ENCODE measurements at places on chromosomes 12 and 14.

DNA sequence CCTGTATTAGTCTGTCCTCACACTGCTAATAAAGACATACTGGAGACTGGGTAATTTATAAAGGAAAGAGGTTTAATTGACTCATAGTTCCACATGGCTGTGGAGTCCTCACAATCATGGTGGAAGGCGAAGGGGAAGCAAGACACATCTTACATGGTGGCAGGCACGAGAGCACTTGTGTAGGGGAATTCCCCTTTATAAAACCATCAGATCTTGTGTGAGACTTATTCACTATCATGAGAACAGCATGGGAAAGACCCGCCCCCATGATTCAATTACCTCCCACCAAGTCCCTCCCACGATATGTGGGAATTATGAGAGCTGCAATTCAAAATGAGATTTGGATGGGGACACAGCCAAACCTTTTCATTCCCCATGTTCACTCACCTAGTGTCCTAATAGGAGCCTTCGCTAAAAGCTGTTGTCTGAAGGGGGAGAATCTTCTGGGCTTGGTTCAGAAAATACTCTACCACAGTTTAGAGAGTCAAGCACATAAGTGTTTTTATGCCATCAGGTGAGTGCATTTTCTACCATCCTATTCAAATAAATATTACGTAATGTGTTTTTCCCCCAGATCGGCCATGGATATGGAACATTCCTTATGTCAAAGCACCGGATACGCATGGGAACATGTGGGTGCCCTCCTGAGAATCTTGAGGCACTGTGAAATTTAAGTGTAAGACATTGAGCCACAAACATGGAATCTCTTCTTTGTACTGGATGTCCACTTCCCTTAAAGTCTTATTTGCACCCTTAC, 19.1 kb upstream of the KCNK13 start:
- DNase-seq: no peak

DNA sequence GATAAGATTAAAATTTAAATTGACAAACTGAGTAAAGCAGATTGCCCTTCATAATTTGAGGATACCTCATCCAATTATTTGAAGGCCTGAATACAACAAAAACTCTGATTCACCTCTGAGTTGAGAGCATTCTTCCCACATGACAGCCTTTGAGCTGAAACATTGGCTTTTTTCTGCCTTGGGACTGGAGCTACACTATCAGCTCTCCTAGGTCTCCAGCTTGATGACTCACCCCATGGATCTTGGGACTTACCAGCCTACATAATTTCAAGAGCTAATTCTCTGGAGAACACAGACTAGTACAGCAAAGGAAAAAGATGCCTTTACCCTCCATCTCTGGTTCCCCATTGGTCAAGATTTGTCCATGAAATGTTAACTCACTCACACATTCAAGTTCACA, 555.1 kb downstream of the FOXG1 start:
- no peak for DNase-seq

DNA sequence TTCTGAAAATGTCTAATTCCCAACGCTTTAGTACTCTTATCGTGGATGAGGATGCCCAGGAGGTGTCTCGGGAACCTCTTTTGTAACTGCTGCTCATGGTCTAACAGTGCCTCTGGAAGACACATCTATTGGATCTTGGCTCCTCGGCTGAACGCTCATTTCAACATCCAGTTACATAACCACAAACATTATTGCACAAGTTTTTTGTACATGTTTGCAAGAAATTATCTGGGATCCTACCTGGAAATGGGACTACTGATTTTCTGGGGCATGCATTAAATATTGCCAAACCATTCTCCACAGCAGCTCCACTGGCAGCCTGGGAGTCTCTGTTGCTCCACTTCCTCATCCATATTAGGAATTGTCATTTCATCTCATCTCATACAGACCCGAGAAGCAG, 117.5 kb upstream of the EVL start:
- no peak for DNase-seq

GRCh38 chr12:132456944-132457495, 32.9 kb upstream of the FBRSL1 start:
- DNase-seq: no peak

GRCh38 chr14:20247646-20248246, 8.7 kb downstream of the OR11H4 start:
- DNase-seq: no peak

DNA sequence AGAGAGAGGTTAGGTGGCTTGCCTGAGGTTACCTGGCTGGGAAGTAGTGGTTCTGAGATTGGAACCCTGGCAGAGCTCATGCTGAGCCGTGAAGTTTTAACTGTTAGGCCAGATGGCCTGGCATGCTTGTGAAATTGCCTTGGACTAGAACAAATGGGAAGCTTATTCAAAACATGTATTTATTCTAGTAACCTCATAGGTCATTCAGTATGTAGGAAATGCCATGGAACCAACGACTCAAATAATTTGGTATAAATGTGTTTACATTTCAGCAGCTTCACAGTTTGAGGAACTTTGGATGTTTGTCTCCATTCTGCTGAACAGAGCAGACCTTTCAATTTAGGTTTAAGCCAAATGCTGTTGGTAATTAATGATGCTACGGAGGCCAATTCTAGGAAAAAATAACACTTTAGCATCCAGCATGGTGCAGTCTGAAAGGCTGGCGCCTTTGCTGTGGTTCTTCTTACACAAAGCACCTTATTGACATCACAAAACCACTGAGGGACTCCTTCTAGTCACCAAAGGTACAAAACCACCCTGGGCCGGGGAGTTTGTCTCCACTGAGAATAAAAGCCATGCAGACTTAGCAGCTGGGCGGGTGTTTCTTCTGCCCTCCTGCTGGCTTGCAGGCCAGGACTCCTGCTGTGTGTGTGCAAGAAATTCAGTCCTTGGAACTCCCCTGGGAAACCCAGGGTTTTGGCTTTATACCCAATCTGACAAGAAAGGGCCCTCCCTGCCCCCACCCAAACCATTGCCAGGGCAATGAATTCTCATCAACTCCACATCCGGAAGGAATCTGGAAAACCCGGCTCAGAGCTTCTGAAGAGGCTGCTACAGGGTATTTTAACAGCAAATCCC, 64.2 kb downstream of the ELK3 start:
- no peak for DNase-seq

- DNase-seq: peak; percentile 46
These were observed 53.6 kb downstream of the EIF2S3B start for GRCh38 chr12:10559244-10559643.

DNA sequence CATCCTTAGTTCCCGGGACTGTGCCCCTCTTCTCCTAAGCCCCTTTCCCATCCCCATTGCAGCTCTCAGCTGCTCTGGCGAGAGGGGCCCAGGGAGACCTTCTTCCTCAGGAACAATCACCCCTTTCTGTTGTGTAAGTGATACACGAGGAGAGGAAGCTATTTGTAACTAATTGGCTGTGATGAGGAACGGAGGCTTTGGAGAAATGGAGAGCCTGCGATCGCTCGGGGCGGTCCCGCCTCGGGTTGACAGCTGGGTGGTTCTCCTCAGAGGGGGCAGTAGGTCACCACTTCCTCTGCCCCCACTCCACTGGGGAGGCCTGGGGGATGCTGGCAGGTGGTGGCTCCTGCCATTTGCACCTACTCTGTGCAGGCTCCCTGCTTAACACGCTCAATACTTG, 6.6 kb upstream of the PGF start:
- DNase-seq: no peak

GRCh38 chr12:106081606-106082005, 57.1 kb downstream of the NUAK1 start:
- no peak for DNase-seq

- DNase-seq: no peak
These were observed 184.3 kb downstream of the DUSP6 start for GRCh38 chr12:89167986-89168385.

- DNase-seq: no peak
These were observed 2.9 kb upstream of the PTHLH start for GRCh38 chr12:27975222-27976136.

GRCh38 chr14:104214431-104215218, 76.2 kb downstream of the KIF26A start:
- no peak for DNase-seq

DNA sequence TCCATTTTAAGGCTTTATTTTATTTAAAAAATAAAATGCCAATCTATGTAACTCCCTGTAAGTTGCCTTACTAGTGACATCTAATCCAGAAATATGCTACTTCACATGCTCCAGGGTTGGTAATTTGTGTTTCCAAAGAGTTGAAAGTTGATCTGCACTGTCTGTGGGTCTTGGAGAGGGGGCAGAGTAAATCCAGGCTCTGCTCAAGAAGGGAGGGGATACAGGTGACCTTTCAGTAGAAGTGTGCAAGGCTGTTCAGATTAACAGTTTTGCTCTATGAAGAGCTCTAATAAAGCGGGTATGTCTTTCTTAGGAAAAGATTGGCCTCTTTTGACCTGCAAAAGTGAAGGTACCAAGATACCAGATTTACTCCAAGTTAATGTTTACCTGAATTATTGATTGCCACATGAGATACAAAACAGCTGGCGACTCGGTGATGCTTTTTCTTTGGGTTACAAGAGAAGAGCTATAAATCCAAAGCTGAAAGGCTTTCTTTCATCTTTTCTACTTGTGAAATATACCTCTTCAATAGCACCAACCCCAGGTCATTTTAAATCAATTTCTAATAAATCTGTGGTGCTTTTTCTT, 75.6 kb upstream of the FLRT2 start:
- no peak for DNase-seq

DNA sequence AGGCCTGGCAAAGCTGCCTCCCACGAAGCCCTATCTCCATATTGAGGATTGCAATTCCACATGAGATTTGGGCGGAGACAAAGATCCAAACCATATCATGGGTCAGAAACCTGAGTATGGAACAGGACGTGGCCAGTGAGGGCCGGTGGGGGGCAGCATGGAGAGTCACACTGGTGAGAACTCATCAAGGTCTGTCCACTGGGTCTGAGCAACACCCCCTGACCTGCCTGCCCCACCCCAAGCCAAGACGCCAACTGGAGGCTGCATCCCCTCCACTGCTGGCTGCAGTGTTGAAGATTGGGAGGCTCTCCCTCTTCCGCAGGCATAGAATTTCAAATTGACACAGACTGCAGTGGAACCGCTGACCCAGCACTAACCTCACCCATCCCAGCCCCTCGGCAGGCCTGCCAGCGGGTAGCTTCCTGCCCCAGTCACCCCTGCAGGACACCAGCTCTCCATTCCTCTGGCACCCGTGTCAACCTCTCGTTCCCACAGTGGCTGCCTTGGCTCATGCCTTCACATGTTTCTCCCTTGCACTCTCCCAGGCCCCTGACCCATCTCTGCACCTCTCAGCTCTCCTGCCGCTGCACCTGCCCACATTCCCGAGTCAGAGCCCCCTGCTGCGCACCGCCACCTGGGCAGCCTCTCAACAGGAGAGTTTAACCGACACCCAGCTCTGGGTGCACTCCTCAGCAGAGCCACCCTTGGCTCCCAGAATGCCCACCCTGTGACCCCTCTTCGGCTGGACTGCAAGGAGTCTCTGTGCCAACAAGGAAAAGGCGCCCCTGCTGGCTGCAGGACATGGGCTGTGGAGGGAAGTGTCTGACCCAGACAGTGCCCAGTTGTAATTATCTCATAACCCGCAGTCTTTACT, 45.2 kb upstream of the PPP2R5C start:
- no peak for DNase-seq

- DNase-seq: no peak
These were observed 186.4 kb upstream of the PRMT8 start for GRCh38 chr12:3304436-3305165.

DNA sequence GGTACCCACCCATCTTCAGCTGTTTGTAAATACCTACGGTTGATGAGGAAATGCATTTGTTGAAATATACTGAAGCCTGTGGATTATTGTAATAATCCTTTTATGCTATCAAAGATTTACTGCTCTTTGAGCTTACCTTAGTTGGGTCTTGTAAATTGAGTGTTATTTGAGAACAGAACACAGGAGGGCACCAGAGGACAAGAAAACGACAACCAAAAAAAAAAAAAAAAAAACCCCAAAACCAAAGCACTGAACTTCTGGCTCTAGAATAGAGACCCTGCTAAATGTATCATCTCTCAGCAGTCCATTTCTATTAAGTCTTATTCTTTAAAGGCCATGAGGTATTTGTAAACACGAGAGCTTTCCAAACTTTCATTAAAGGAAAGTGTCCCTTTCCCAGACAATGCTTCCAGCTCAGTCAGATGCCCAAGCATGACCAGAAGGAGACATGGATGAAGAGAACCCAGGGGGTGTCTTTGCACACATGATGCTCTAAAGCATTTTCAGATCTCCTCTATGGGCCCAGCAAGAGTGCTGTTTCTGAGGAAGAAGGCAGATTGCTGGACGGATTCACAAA, 763.9 kb downstream of the NRXN3 start:
- DNase-seq: no peak

DNA sequence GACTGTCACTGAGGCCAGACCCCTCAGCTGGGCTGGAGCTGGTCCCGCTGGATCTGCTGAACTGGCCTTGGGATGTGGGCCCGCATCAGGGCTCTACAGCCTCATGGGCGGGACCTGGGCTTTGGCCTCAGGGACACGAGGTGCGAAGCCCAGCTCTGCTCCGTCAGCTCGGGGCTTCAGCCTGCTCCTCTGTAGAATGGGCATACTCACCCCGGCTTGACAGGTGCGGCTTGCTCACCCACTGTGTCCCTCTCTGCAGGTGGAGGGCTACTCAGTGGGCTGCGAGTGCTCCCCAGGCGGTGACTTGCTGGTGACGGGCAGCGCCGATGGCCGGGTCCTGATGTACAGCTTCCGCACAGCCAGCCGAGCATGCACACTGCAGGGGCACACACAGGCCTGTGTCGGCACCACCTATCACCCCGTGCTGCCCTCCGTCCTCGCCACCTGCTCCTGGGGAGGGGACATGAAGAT, 57.6 kb downstream of the BEGAIN start:
- DNase-seq: peak; percentile 10

DNA sequence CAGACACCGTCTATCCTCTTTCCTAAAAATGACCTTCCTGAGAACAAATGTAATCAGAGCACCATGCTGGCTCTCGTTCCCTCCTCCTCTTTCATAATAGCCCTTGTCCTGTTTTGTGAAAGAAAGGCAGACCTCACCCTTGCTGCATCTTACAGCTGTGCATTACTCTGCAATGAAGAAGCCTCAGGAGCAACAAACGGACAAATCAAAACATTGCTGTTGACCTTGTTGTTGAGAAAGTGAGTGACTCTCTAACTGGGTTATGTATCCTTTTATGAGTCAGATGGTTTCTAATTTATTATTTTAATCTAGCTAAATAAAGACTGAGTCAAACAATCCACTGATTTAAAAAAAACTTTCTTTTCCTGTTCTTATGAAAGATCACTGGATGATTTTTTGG, 180.9 kb downstream of the RPS29 start:
- DNase-seq: no peak

GRCh38 chr14:62216121-62216520, 453.9 kb downstream of the SNAPC1 start:
- DNase-seq: no peak

GRCh38 chr12:56978397-56979138, 21.2 kb upstream of the RDH16 start:
- DNase-seq: no peak

DNA sequence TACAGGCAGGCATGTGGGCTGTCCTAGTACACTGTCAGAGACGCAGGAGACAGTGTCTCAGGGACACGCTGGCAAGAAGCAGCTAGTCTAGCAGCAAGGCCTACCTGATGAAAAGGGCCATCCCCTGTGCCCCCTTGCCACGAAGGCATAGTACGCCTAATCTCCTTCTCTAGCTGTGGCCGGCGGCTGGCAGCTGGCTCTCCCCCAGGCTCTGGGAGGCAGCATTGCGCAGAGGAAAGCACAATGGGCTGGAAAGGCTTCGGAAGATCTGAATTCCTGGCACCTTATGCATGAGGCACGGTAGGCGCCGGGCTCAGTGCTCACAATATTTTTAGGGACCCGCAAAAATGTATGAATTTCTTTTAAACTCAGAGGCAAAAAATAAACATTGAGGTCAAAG, 16.0 kb upstream of the PLEKHH1 start:
- no peak for DNase-seq

Data from activated CD8-positive, alpha-beta memory T cell treated with anti-CD3 and anti-CD28 coated beads, Interleukin-2, amount 50 U/mL, for 4 hours (primary cell).